ENCODE measurements at places on chromosomes 4 and X.

DNA sequence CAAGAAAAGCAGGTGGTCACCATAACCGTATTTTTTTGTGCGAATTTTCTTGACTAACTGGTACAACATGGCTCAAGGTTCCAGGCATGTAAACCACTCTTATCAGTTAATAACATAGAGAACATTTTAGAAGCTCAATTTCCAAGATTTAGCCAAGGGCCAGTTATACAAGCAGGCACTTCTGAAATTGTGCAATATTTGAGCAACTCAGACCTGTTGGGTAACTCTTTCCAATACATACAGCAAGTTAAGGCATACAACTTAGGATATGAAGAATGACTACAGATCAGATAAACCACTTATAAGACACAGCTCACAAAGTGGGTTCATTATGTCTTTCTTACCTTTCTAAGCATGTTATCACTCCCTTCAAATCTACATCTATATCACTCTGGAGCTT lies 43.9 kb downstream of the ZNF280C start:
- DNase-seq: no peak

- DNase-seq: no peak
These were observed 17.2 kb upstream of the HGFAC start for GRCh38 chr4:3424522-3425095.

DNA sequence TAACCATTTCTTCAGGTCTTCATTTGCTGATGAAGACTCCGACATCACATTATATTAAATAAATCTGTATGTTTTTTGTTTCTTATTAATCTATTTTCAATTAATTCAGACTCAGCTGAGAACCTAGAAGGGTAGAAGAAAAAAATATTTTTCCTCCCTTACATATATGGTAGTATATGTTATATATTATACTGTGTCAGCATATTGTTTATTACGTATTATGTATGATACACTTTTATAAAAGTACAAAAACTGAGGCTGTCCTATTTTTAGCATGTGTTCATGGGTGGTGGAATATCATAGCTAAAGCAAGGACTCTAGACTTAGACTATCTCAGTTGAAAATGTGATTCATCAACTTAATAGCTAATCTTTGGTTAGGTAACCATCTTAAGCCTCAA lies 149.3 kb downstream of the CENPC start:
- DNase-seq: no peak

- no peak for DNase-seq
These were observed 4.6 kb downstream of the PNMA6E start for GRCh38 chrX:153396320-153397195.

DNA sequence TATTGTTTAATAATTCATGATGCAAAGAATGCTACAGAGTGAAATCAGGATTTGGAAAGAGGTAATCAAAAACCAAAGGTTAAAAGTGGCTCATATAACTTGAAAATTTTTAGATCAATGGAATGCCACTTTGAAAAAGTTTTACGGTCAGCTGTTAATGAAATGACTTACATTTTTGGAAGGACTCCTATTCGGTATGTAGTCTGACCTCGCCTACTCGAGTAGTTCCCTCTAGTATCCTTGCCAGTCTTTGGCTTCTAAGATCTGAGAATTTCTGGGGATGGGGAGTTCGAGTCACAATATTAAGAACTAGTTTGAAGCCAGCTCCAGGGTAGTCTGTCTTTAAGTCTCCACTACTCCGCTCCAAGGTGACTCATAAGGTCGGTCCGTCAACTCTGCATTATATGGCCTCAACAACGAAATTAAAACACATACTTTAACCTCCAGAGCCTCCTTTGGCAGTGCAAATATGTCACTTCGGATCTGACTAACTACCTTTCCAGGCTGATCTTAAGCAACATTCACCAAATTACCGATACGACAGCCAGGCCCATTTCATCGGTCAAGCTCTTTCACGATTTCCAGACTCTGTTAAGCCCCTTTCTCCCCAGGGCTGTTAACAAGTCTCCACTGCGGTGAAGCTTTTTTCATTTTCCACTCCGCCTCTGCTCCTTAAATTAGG lies 733 bp upstream of the NAA15 start:
- DNase-seq: no peak

- DNase-seq: no peak
These were observed 104.1 kb downstream of the UBE2K start for GRCh38 chr4:39802005-39802404.

GRCh38 chrX:136030303-136031191 lies 45.3 kb downstream of the SLC9A6 start:
- no peak for DNase-seq

- DNase-seq: no peak
These were observed 31.9 kb downstream of the DTHD1 start for GRCh38 chr4:36313301-36313700.

GRCh38 chr4:38831653-38832052 lies 25.0 kb downstream of the TLR6 start:
- DNase-seq: no peak

DNA sequence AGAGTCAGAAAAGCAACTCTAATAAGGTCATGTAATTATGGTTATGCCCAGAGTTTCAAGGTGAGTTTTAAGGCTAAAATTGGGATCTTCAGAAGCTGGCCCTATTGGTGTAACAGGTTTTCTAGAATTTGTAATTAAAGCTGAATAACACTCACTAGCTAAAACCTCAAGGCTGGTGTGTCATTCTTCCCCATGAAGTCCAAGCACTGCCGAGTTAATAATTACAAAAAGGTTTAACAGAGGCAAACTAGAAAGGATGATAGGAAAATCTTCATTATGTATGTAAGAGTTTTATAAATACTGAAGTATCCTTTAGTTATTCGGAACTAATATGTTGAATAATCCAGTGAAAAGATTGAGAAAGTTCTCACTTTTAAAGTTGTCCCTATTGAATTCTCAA lies 34.3 kb downstream of the MXRA5 start:
- DNase-seq: no peak

DNA sequence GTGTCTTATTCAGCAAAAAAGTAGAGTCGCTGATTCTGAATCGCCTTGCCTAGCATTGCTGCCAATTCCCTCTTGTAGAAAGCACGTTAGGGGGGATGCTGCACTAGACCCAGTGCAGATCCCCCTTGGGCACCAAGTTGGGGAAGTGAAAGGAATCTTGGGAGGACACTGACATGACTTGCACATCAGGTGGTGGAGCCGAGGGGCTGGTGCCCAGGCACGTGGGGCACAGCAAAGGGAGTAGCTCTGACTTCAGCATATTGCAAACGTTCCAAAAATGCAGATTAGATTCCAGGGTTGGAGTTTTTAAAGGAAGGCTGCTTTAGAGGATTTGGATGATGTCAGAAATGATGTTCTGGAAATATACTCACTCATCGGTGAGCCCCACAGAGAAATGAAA lies 47.4 kb upstream of the GPM6B start:
- no peak for DNase-seq

- DNase-seq: no peak
These were observed 79.0 kb downstream of the ANXA3 start for GRCh38 chr4:78630615-78631014.

DNA sequence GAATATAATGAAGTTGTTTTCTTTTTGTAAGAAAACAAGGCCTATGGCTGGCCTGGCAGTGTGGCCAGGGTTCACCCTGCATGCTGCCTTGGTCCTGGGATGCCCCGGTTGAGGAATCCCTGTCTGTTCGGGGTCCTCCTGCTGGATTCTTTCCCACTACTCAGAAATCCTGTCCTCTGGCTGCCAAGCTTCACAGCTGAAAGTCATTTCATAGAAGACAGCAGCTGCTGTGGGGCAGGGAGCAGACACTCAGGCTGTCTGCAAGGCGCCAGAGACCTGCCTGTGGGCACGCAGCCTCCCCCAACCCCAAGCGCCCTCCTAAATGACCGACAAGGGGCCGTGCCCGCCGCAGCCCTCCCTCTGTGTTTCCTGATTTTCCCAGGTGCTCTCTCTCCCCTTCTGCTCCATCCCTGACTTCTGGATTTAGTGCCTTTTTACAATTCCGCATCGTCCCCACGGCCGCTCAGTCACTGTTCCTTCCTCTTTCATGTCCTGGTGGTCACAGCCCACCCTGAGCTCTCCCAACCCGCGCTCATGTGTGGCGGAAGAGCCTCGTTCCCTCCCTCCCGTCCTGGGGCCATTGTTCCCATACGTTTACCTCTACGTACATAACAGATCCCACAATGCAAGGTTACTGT lies 27.5 kb downstream of the ZFYVE28 start:
- DNase-seq: no peak

- no peak for DNase-seq
These were observed 7.7 kb downstream of the COL4A5 start for GRCh38 chrX:108447303-108447702.

GRCh38 chr4:1244081-1244977 lies 4.6 kb downstream of the CTBP1 start:
- peak; percentile 26 for DNase-seq

DNA sequence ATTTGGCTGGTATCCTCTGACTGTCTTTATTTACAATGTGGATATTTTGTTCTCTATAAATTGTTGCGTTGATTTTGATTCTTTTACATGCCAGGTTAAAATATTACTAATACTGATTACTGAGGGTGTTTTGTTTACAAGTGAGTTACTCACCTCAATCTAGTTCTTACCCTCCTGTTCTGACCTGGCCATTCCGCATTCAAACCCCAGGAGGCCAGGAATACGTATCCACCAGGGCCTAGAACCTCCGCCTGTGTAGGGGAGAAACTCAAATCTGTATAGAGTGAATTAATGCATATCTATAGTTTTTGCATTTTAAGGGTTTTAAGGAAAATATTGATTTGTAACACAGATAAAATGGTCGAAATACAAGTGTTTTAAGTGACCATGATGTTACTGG lies 2.6 kb upstream of the ZFP42 start:
- no peak for DNase-seq

- DNase-seq: no peak
These were observed 74.9 kb downstream of the TMEM156 start for GRCh38 chr4:38957261-38957815.
